ENCODE measurements at places on chromosomes 6 and 20.

- DNase-seq, result peak; percentile 47
Measured at GRCh38 chr6:37783856-37784584, 35.5 kb upstream of the ZFAND3 start.

DNA sequence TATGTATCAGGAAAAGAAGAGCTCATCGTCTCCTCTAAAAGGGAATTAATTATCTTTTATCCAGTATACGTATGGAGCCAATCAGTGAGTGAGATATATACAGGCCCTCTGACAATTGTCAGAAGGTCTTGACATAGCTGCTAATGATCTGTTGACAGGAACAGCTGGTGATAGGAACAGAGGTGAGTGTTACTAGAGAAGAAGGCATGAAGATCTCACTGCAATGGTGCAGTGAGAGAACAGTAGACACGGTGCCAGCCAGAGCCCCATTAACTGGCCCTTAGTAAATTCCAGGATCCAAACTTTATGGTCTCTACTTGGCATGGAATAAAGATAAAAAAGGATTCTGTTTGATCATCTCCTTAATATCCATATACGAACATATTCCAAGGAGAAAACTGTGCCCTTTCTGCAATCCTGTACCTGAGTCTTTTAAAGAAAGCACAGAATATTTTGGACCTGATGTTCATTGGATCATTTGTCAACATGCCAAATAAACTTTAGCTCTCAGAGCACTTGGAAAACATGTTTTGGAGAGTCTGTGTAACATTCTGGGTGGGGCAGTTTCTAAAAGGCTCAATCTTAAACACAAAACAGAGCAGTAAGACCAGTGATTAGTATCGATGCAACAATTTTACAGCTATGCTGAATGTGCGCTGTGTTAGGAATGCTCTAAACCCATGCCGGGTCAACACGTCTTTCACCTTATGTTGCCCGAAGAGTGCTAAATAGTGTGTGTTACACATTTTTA lies 135.8 kb upstream of the CITED2 start:
- no peak for DNase-seq

DNA sequence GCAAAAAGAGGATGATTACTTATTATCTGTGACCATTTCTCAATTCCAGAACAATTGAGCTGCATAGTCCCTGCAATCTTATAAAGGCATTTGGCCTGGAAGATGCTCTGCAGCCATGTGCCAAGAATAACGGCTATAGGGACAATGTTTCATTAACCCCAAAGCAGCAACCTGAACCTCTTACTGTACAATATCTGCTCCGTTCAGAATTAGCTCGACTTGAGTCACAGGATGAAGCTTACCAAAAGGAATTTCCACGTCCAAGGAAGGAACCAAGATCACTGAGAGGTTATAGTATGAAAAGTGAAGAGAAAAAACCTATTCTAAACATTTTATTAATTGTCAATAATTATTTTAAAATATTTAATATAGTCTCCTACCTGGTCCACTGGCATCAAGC lies 167.3 kb upstream of the GMDS start:
- no peak for DNase-seq

- no peak for DNase-seq
Measured at GRCh38 chr20:59616306-59616705, 12.0 kb downstream of the PHACTR3 start.

- DNase-seq, result no peak
Measured at GRCh38 chr6:80105972-80106417, 476 bp upstream of the BCKDHB start.

GRCh38 chr20:34968042-34968775 lies 12.5 kb downstream of the MYH7B start:
- DNase-seq, result no peak

- no peak for DNase-seq
Measured at GRCh38 chr6:104183816-104184435, 675.8 kb downstream of the HACE1 start.

- DNase-seq, result no peak
Measured at GRCh38 chr6:35419417-35419816, 32.7 kb upstream of the FANCE start.

DNA sequence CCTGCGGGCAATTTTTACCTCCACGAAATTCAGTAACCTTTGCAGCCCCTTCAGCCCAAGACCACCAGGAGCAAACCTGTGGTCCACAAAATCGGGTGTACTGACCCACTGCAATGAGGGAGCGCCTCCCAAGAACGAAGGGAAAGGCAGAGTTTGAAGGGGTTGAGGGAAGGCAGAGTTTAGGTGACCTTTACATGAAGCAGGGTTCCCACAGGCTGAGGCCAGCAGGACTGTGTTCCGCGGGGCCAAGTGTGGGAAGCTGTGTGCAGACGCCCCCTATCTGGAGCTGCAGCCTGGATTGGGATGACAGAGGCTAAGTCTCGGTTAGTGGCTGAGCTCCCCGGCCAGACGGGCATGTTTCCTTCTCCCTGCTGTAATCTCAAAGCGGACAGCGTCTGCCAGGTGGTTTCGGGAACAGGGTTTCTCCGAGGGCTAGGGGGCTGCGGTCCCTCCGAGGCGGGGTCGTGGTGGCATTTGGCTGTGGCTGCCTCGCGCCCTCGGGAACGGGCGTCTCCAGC lies 826 bp upstream of the PYGB start:
- DNase-seq, result no peak

DNA sequence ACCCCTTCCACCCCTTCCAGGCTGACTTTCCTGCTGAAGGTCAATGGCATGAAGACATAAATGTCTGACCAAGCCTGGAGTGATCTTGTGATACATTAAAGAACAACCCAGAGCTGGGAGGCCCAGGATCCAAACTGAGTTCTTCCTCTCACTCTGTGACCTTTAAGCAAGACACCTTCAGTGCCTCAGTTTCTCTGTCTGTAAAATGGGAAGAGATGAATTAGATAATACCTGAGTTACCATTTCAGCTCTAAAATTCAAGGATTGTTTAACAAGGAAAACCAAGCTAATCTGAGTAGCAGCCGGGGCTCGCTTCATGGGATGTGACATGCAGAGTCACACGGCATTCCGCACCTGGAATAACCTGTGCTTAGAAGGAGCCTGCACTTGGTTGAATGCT lies 7.0 kb upstream of the NFATC2 start:
- DNase-seq, result no peak

DNA sequence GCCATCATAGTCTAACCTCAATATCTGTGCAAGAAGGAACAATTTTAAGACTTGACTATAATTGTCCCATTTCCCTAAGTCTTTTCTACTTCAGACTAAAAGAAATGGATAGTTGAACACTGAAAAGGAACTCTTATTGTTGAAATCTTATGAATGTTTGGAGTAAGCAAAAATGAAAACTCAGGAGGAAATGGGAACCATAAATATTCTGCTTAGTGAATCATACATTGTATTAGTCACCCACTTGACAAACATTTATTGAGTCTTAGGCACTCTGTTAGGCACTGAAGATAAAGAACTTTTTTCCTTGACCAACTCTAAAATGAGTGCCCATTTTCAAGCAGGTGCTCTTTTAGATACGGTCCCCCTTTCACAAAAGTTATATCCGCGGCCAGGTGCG lies 8.7 kb downstream of the CCDC170 start:
- DNase-seq, result no peak

DNA sequence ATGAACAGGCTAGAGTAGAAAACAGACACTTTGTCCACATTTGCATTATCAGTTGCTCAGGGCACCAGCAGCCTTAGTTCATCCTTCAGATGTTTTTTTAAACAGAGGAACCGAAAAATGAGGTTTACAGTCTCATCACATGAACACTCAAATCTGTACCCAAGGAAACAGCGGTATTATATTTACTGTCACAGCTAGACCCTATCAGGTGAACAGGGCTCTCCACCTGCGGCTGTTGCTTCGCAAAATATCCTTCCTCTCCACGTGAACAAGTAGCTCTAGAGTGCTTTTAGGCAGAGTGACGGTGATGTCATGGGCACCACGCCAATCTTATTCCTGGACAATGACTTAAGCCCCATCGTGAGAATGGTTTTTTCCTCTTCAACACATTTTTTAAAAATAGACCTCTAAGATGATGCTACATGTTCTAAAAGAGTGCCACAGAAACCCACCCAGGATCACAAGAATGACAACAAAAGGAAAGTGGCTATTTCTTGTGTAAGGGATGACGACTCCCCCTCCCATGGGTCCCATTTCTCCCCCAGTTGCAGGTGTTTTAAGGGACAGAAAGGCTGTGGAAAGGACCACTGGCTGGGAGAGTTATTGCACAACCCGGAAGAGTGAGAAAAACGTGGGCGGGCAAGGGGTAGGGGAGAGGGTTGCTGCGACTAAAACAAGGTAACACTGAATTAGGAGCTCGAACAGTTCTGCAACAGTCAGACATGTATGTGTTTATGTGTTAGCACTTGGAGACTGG lies 77.7 kb downstream of the EFHC1 start:
- peak; percentile 80 for DNase-seq

- DNase-seq, result no peak
Measured at GRCh38 chr20:18906046-18906445, 92.5 kb downstream of the SCP2D1 start.

DNA sequence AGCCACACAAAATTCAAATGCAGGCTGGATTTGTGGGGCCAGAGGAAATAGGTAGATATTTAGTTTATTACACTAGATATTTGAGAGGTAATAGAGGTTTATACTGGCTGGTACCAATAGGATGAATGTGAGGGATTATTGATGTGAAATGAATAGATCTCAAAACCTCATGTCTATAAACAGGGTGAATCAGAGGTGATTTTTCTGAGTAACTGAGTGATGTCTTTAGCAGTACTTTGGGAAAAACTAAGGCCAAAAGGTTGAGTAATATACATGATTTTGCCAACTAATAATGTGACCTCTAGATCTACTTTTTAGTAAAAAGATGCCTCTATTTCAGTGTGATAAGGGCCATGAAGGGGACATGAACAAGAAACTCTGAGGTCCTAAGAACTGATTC lies 86.8 kb downstream of the HAO1 start:
- no peak for DNase-seq

GRCh38 chr20:20085812-20086211 lies 33.5 kb downstream of the CFAP61 start:
- DNase-seq, result no peak

- no peak for DNase-seq
Measured at GRCh38 chr6:75932067-75932466, 140.4 kb downstream of the IMPG1 start.

DNA sequence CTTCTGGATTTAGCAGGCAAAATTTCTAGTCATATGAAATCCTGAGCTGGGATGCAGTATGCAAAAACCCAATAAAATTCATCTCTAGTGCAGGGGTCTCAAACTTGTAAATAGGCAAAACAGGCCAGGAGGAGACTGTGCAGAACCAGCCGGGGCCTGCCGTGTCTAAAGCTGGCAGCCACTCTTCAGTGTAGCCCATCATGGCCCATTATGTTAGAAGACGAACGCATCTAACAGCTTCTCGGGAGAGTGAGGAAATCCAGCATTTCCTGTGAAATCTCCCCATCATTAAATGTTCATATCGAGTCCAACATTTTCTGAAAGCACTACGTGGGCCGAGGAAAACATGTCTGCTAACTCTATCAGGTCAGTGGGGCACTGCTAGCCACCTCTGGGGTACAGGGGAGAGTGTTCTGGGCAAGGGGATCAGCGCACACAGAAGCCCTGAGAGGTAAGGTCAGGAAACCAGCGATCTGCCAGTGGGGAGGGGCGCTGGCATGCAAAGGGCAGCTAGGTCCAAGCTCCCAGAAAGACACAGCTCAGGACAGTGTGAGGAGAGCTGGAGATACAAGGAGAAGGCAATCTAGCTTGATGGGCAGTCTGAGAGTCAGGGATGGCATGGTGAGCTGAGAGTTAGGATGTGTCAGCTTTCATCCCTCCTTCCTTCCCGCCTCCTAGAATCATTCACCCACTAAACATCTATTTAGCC lies 144.2 kb downstream of the PREX1 start:
- DNase-seq, result no peak

DNA sequence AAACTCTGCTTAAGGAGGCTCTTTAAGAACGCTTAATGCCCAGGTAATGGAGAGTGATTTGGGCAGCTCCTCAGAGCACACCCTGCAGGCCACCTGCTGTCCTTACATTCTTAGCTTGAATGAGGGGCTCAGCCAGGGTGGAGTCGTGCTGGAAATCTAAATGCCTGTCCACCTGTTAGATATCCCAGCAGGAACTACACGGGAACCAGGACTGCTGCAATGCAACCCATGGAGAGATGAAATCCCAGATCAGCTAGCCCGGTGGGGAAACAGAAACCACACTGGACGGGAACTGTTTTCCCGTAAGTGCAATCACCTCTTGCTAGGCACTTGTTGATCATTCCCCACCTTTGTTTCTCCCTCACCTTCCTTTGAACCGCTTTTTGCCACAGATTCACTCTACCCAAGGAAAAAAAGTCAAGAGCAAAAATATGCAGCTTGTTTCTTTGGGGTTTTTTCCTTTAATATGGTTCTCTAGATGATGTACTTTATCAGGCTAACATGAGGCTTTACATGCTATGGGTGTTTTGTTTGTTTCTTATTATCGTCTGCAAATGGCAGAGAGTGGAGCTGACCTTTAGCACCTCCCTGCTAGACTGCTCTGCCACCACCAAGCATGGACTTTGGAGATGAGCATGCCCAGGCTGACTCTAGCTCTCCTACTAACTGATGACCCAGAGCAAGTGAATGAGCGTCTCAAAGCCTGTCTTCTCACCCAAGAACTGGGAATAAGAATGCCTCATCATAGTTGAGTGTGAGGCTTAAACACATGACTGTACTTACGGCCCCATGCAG lies 125.9 kb upstream of the TNFAIP3 start:
- no peak for DNase-seq

DNA sequence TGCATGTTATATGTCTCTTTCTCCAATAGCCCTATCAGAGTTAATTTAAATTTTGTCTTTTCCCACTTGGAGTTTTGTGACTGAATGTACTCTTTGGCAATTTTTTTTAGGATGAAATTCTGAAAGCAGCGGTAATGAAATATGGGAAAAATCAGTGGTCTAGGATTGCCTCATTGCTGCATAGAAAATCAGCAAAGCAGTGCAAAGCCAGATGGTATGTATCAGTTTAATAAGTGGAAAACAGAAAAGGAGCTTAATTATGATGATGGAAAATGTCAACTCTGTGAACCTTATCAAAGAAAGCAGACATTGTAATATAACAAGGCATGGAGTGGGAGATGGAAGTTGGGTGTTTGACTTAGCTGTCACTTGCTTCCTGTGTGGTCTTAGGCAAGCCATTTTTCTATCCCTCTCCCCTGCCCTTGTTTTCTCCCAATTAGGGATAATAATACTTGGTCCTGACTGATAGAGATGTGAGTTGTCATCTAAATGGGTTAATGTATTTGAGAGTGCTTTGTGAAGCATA lies 2.7 kb downstream of the CDC5L start:
- DNase-seq, result no peak

DNA sequence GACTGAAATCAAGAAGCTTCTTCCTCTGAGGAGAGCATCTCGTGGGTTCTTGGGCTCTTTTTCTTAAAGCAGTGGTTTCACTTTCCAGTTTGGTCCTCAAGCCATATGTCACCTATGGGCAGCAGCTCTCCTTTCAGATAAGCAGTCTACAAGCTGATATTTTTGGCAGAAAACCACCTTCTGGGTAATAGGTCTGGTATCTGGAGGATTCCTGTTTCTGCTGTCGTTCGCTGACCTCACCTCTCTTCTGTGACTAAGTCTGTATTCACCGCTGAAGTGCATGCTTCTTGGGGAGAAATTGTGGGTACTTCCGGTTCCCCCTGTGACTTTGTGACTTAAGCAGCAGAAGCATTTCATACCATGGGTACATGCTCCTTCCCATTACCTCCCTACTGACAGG lies 193.6 kb downstream of the EDN1 start:
- peak; percentile 57 for DNase-seq

Data from GM06990 (cell line).